Upper lobe of left lung (tissue), 6 donors: ENCODE measurements at places on chromosomes 2 and 18.

- DNase-seq: no peak
Observed at GRCh38 chr2:186442885-186443284, 43.2 kb upstream of the ZC3H15 start.

GRCh38 chr2:173493874-173494273 is 139.2 kb downstream of the CDCA7 start:
- DNase-seq: no peak

- DNase-seq: peak; percentile 28
Observed at GRCh38 chr2:178530625-178531142, 50.4 kb downstream of the PLEKHA3 start.

- no peak for DNase-seq
Observed at GRCh38 chr2:50215736-50216135, 816.2 kb downstream of the NRXN1 start.

GRCh38 chr2:219392754-219393153 is 5.0 kb upstream of the DNPEP start:
- DNase-seq: no peak

DNA sequence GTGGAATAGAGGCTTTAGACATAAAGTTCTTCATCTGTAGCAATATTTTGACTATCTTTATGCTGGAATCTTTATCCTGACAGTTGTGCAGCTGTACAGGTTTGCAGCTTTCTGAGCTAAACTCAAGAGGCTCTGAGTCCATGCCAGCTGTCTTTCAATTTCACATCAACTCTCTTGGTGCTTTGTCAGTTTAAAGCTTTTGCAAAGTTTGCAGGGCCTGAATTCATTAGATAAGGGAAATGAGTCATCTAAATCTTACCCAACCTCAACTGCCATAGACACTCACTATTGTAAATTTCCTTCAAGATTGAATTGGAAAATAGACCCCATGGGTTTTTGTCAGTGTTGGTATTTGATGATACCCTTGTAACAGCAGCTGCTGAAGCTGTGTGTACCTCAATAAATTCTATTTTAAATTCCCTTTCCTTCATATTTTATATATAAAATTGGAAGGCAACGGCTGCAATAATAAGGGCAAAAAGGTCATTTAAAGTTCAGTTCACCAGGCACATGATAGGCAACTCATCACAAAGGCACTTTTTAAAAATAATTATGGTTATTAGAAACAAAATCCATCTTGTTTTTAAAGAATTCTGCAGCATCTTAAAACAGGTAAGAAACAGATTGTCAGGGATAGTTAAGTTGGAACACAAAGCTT is 169.9 kb upstream of the SLC39A10 start:
- DNase-seq: no peak

- no peak for DNase-seq
Observed at GRCh38 chr2:234202601-234203000, 152.1 kb downstream of the SPP2 start.

GRCh38 chr2:181780047-181780651 is 99.8 kb upstream of the NEUROD1 start:
- DNase-seq: no peak

GRCh38 chr18:40935423-40935822 is 1019.6 kb upstream of the PIK3C3 start:
- DNase-seq: no peak
